ENCODE measurements at places on chromosomes 5 and 9.

GRCh38 chr5:168286386-168286785 is 5.1 kb upstream of the WWC1 start:
- no peak for DNase-seq

DNA sequence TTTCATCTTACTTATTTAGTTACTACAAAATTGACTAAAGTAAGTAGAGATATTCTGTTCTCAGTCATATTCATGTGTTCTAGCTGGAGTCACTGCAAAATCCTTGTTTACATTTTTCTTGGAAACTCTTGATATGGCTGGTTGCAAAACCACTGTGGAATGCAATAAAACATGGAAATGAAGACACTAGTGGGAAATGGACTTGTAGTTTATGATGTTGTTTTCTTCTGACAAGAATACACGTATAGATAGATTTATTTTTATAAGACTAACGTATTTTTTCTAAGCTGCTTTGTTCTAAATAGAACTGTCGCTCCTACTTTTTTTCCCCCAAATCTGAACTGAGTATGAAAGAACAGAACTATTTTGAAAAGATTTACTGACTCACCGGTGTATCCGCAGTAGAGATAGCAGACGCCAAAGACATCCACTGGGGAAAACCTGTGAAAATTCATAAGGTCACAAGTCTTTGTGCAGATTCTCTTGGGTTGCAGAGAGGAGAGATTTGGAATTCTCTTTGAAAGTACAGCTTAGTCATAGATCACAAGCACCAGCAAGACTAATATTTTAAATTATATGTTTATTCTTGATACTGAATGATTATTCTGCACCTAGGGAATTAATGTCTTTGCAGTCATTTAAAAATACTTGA is 119.6 kb upstream of the TAF11L2 start:
- DNase-seq: no peak

DNA sequence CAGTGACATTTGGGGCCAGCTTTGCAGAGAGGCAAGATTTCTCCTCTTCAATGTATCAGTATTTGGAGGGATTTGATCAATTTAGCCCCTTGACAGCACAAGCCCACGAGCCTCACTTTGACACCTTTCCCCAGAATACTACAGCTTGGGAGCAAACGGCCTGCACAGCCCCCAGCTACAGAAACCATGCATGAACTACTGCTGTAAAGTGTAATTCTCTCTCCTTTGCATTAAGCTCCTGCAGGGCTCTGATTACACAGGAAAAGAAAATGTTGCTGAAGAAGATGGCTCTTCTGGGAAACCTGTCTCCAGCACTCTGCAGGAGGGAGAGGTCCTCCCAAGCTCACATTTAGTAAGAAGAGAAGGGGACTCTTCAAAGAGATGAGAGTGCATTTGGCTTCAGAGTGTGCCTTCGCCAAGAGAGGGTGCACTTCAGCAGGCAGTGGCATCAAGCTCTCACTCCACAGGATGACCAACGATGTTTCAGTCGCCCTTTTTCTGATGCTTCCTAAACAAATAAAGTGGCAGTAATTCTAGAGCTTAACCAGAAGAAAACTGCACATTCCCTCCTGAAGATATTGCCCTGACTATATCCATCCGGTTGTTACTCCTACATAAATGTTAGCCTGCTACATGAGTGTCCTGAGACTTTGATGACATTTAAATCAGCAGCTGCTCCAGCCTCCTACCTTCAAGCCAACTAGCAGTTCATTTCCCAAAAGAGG is 272.2 kb downstream of the AUH start:
- peak; percentile 46 for DNase-seq

DNA sequence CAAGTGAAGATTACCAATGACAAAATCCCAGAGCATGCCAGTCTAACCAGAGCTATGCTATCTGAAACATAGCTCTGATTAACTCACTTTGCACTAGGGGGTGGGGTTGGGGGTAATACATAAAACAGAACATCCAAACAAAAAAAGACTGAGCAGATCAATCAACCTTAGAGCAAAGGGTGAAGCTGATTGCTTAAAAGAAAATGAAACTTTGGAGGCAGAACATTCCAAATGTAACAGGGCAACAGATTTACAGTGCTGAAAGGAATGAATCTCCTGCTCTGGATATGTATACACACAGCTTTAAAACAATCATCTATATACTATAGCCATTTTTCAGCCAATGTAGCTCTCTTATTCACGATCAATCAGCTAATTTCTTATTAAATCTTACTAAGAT is 4.9 kb downstream of the IL6ST start:
- no peak for DNase-seq

DNA sequence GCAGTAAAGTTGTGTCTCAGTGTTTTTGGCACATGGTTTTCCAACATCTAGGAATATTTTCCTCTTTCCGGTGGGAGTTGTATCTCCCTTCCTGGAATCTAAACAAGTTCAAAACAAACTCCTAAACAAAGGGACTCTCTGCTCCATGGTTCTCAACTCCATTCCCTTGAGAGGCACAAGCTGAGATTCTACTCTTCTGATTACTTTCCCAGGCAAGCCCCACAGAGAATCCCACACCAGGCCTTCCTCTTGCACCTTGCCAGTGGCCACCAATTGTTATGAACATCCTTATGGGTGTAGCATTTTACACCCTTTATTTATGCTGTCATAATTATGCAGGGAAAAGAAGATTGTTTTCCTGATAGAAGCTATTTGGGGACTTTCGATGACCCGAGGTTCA is 25.8 kb upstream of the SH3TC2 start:
- DNase-seq: no peak

DNA sequence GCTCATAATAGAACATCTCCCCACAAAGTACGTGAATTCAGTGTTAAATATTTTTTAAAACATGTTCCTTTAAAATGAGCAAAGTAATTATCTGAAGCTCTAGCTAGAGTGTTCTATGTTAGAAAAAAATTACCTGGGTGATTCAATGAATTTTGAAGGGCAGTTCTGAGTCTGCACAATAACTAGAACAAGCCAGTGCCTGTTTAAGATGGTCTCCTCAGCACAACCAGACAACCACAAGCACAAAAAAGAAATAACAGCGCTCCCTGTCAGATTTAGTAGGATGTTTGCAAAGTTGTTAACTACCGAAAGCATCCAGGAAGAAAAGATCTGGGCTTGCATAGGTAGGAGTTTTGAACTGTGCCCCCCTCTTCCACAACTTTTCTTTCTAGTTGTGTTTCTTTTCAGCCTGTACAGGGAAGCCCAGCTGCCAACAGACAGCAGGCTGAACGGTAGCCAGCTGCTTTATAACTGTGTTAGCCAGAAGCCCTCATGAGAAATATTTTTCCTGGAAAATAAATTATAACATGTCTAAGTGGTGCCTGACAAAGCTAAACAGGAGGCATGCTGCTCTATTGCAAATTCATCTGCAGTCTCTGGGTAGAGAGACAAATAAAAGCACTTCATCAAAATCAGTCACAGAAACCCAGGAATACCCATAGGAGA is 1026.9 kb downstream of the MAT2B start:
- no peak for DNase-seq

GRCh38 chr9:115357821-115358220 is 239.9 kb upstream of the TNC start:
- no peak for DNase-seq

DNA sequence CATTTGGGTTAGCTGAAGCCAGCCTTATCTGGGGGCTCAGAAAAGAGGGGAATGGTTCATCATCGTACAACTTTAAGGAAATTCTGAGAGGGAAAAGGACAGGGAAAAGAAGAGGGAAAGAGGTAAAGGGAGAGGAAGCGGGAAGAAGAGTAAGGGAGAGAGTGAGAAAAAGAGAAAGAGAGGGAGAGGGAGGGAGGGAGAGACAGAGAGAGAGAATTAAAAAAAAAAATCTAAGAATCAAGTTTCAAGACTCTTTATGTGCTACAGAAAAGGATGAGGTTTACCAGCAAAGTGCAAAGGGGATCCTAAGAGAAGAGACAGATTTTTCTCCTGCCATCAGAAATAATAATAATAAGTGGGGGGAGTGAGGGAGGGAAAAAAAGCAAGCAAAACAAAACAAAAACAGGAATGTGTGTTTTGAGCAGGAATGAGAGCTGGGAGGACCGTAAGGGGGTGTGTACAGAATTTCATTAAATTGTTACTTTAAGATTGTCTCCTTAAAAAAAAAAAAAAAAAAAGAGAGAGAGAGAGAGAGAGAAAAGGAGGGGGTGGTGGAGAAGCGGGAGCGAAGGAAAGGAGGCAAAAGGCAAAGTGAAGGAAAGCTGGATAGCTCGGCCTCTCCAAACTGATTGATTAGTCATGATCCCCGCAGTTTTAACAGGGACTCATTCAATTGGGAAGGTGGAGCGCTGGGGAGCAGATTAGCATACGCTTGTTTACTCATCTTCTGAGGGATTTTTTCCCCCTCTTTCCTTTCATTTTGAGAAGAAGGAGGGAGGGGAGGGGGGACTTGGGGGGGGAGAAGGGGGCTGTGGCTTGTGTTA is 438 bp upstream of the PAPPA start:
- no peak for DNase-seq

DNA sequence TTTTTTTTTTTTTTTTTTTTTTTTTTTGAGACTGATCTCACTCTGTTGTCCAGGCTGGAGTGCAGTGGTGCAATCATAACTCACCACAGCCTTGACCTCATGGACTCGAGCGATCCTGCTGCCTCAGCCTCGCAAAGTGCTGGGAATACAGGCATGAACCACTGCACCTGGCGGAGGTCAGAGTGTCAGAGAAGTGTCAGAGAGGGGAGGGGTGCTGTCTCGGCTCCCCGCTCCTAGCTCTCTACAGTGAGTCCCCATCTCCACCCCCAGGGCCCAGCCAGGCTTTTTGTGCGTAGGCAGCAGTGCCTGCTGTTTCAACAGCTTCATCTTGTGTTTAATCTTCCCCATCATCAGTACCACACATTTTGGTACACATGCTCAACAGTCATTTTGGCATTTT is 38.3 kb downstream of the SAR1B start:
- no peak for DNase-seq

GRCh38 chr5:143025971-143026370 is 255.8 kb downstream of the ARHGAP26 start:
- DNase-seq: no peak

Measured in activated CD4-positive, alpha-beta T cell treated with anti-CD3 and anti-CD28 coated beads, Interleukin-10, Interleukin-2, amounts not matched to agents 100 ng/mL and 50 ng/mL, durations not matched to agents 16 hours and 8 hours (primary cell).